IMR-90 (cell line): ENCODE measurements at places on chromosomes 3 and 15.
A peak's percentile ranks its signal among the peaks of the same experiment; 100 is the strongest.

DNA sequence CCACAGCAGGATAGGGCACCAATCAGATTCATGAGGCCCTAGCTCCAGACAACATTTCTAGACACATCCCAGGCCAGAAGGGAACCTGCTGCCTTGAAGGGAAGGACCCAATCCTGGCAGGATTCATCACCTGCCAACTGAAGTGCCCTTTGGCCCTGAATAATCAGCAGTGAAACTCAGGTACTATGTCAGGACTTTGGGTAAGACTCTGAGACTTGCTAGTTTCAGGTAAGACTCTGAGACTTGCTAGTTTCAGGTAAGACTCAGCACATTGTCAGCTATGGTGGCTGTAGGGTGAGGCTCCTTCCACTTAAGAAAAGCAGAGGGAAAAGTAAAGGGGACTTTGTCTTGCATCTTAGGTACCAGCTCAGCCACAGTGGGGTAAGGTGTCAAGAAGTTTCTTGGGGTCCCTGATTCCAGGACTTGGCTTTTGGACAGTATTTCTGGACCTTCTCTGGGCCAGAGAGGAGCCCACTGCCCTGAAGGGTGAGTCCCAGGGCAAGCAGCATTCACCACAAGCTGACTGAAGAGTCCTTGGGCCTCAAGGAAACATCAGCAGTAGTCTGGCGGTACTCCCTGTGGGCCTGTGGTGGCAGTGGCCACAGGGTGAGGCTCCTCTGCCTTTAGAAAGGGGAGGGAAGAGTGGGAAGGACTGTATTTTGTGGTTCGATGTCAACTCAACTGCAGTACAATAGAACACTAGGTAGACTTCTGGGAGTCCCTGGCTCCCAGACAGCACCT is 13.7 kb upstream of the COL8A1 start:
- no peak for DNase-seq

DNA sequence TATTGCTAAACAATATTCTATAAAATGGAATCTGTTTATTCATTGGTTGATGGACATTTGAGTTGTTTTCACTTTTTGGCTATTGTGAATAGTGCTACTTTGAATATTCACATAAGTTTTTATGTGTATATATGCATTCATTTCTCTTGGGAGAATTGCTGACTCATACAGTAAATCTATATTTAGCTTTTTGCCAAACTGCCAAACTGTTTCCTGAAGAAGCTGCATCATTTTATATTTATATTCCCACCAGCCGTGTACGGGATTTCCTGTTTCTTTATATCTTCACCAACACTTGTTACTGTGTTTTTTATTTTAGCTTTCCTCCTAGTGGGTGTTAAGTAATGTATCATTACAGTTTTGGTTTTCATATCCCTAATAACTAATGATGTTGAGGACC is 12.5 kb upstream of the TCAIM start:
- DNase-seq: peak; percentile 55

- no peak for DNase-seq
These were observed 15.4 kb upstream of the FGD5 start for GRCh38 chr3:14803101-14803980.

DNA sequence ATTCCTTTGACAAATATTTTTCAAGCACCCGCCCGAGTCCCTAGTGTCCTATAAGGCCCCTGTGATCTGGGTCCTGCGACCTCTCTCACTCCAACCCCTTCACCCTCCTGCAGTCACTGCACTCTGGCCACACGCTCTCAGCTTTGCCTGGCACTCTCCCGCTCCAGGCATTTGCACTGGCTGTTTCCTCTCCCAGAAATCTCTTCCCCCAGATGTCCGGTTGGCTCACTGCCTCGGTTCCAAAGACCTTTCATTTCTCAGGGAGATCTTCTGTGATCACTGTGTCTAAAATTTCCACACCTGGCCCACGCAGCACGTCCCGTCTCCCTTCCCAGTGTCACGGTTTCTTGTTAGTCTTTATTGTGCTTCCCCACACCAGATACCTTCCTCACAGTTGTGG is 97.4 kb downstream of the WNT7A start:
- DNase-seq: no peak
